Activated T-cell treated with anti-CD3 and anti-CD28 coated beads, Interleukin-2, amount 50 U/mL, for 72 hours (primary cell): ENCODE measurements at places on chromosomes 5 and 9. TPM values are rescaled to one million over a fixed set of nuclear protein-coding genes. Genes with fewer than 3 reads are reported as not detected.
A peak's percentile ranks its signal among the peaks of the same experiment; 100 is the strongest.

DNA sequence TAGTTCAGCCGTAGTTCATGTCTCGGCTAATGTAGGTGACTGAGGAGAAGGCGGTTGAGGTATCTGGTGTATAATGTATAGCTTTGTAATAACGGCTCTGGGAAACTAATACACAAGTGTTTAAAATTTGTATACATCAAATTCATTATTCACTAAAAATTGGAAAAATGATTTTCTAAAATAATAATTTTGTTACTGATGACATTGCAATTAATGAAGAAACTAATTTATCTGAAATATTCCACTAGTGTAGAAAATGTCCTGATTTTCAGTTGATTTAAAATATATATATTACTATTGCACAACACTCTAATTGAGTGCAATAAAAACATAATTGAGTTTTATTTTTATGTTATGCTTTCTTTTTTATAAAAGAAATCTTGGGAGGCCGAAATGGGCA, 823.0 kb downstream of the TAF11L14 start:
- DNase-seq = no peak

DNA sequence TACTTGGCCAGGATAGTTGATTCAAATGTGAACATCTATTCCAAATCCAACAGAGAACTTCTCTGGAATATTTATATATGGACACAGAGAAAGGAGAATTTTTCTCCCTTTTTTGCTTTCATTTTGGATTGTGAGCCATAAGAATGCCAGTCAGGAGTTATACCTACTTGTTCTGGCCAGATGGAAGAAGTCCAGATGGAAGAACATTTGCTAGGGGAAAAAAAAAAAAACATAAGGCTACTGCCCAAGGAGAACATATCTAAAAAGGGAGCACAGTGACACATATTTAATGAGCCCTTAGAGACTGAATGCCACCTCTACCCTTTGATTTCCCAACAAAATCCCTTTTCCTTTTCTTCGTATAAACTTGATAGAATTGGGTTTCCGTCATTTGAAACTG, 61.7 kb upstream of the PPP2R2B start:
- no peak for DNase-seq

DNA sequence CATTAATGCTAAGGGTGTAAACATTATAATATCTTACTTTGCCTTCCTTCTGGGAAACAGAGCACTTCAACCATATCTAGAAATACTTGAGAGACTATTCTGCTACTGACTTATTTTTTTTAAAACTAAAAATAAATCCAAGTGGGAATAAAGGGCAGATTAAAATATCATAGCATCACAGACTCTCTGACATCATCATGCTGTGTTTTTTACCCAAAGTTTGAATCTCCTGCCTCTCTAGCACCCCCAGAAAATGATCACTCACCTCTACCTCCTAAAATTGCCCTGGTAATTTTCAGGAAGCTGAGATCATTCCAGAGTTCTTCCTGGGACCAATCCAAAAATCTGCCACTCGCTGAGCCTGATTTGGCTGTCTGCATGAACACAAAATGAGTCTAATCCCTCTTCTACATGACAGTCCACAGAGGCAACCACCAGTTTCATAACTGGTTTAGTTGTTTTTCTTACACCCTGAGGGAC, 813.8 kb upstream of the DMAC1 start:
- DNase-seq = no peak

DNA sequence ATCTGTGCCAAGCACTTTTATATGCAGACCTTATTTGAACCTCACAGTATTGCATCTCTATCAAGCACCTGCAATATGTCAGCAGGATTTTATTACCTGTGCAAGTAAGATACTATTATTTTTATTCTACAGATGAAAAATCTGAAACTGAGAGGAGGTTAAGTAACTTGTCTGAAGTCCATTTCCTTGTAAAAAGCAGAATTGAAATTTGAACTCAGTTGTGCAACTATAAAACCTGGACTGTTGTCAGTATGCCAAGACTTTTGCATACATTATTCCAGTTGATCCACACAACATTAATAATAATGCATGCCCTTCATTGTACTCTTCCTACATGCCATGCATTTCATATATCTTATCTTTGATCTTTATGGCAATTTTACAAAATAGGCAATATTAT, 82.2 kb upstream of the BRINP1 start:
- DNase-seq = no peak

DNA sequence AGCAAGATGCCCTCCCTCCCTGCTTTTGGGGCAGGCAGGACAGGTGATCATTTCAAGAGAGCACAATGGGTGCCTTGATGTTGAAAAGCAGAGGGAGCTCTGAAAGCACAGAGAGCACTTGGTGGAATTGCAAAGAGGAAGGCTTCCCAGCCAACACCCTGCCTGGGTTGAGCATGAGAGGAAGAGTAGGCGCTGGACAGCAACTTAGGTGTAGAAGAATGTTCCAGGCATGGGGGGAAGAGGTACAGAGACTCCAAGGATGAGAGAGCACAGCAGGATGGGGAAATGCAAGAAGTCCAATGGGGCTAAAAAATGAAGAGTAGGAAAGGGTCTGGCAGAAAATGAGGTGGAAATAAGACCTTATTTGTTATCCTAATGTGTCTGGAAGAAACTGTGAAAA, 144.8 kb downstream of the TRIM36 start:
- no peak for DNase-seq

- no peak for DNase-seq
Measured at GRCh38 chr9:36813154-36813553, 220.9 kb downstream of the PAX5 start.

DNA sequence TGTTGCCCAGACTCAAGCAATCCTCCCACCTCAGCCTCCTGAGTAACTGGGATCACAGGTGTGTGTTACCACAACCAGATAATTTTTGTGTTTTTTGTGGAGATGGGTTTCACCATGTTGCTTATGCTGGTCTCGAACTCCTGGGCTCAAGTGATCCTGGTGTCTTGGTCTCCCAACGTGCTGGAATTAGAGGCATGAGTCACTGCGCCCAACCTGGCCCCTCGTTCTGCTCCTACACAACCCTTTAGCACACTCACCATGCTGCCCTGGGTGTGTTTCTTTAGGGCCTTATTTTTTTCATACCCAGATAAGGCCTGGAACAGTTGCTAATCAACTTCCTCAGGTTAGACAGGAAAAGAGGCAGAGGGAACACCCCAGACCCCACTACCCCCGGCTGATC, 2.6 kb downstream of the PDZD2 start:
- DNase-seq = no peak

GRCh38 chr9:137235424-137236237, 4.9 kb downstream of the SLC34A3 start:
- no peak for DNase-seq

DNA sequence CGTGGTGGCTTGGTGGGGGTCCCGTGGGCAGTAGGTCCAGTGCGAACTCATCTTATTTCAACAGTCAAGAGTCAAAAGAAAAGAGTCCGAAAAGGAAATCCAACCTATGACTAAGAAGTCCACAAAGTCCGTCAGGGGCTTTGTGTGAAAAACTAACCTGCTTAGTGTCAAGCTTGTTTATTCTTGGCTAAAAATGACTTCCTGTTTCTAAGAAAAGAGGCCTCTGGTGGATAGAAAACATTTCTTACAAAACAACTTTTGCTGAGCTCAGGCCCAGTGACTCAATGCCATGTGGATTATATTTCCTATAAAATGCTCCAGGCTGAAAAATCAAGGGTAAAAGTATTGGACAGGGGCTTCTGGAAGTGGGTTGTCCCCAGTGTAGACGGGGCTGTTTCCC, 105.9 kb downstream of the GADD45G start:
- DNase-seq = no peak

DNA sequence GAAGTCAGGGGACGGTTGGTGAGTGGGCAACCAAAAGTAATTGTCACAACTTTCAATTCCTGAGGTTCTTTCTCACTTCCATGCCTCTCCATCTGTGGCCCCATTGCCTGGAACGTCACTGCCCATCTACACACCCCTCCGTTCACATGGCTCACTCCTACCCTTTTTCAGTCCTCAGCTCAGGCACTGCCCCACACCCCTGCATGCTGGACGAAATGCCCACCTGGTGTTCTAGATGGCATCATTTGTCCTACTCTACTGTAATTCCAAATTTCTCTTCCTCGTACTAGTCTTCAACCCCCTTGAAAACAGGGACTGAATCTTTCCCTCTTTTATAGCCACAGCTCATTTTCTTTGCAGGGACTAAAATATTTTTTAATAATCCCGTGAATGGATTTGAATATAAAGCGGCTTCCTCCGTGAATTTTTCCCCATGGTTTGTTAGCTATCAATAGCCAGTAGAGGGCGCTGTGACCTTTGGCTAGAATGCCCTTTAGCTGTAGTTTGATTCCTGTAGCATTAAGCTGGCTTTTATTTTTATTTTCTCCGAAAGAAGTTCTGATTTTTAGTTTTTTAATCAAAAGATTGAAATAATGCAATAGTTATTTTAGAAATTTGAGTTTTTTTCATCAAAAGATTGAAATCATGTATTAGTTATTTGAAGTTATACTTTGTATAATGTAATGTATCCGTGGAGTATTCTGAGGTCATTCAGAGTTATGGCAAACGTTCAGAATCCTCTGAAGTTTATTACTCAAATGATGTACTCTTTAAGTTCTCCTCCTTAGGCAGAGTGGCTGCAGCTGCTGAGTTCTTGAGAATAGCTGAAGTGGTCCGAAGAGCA, 232.1 kb downstream of the SH3GL2 start:
- peak; percentile 29 for DNase-seq

- no peak for DNase-seq
Measured at GRCh38 chr9:34565856-34566255, 23.7 kb downstream of the CNTFR start.

GRCh38 chr5:139711906-139712224, 63.7 kb downstream of the CXXC5 start:
- DNase-seq = no peak

- peak; percentile 71 for DNase-seq
Measured at GRCh38 chr9:33159777-33160127, 7.4 kb downstream of the B4GALT1 start.

PCDHA1 gene
- total RNA-seq = not detected

ANKRD31 gene
- total RNA-seq = 0.58 TPM

FAM81B gene
- not detected for total RNA-seq

ARID3C gene
- total RNA-seq = 0.29 TPM

BHMT gene
- total RNA-seq = not detected

KYAT1 gene
- 13.8 TPM for total RNA-seq
